ENCODE measurements at places on chromosomes 16 and 17.

DNA sequence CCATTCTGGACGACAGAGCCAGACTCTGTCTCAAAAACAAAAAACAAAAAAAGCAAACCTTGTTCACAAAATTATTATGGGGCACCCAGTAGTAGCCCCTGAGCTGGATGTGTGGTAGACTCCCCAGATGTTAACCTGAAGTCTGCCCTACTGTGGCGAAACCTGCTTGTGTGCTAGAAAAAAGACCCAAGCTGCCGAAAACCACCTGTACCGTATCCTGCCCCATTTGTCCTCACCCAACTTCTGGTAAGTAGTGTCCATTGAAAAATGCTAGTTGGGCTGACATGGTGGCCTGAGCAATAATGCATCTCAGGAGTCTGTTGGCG lies 9.1 kb downstream of the RMI2 start:
- DNase-seq = no peak
- peaks cover 4% of the 10 kb centered on the region for H3K4me1 ChIP-seq
- H3K36me3 ChIP-seq = no peaks in the 10 kb centered on the region
- H3K27ac ChIP-seq = no peak overlapping the region
- no peak overlapping the region for H3K4me3 ChIP-seq
- no peaks in the 10 kb centered on the region for H3K27me3 ChIP-seq

GRCh38 chr17:15255713-15256454 lies 9.2 kb downstream of the PMP22 start:
- H3K27ac ChIP-seq = no peak overlapping the region
- no peak overlapping the region for H3K4me3 ChIP-seq

GRCh38 chr17:61233991-61234750 lies 165.5 kb upstream of the TBX2 start:
- peaks cover 51% of the 10 kb centered on the region for H3K4me1 ChIP-seq
- H3K4me3 ChIP-seq = no peak overlapping the region
- no peaks in the 10 kb centered on the region for H3K36me3 ChIP-seq
- peak; percentile 11 for DNase-seq

- peak; percentile 51 for DNase-seq
- H3K4me1 ChIP-seq = peaks cover 3% of the 10 kb centered on the region
- H3K27ac ChIP-seq = no peak overlapping the region
- H3K4me3 ChIP-seq = no peak overlapping the region
Measured at GRCh38 chr16:65989861-65990604, 376.5 kb upstream of the CDH5 start.

GRCh38 chr16:2429771-2430663 lies 770 bp downstream of the CCNF start:
- no peak overlapping the region for H3K27ac ChIP-seq
- peaks cover 5% of the 10 kb centered on the region for H3K4me1 ChIP-seq
- peak overlapping the region; percentile 56 for H3K4me3 ChIP-seq
- peak; percentile 28 for DNase-seq
- peaks cover 8% of the 10 kb centered on the region for H3K36me3 ChIP-seq

- peaks cover 4% of the 10 kb centered on the region for H3K4me1 ChIP-seq
- no peak overlapping the region for H3K27ac ChIP-seq
- H3K36me3 ChIP-seq = no peaks in the 10 kb centered on the region
- DNase-seq = peak; percentile 23
- H3K27me3 ChIP-seq = peaks cover 52% of the 10 kb centered on the region
Measured at GRCh38 chr16:22813223-22813947, 577 bp upstream of the HS3ST2 start.

DNA sequence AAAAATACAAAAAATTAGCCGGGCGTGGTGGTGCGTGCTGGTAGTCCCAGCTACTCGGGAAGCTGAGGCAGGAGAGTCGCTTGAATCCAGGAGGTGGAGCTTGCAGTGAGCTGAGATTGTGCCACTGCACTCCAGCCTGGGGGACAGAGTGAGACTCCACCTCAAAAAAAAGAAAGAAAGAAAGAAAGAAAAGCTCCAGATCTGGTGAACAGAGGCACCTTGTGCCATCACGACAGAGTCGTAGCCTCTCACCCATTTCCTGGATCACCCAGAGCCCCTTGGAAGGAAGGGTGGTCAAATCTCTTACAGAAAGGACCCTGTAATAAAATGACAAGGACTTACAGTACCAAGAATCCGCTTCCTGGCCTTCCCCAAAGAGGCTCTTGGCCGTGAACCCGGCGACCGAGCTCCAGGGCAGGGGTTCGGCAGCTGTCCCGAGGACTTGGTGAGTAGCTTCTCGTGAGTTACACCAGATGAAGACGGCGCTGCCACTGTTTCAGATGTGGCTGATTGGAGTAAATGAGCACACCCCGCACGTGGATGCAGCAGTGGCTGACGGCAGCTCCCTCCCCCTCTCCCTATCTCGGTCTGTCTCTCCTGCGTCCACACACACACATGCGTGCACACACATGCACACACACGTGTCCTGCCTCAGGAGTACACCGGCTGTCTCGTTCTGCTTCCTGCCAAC lies 13.5 kb downstream of the LGALS3BP start:
- no peaks in the 10 kb centered on the region for H3K27me3 ChIP-seq
- no peak for DNase-seq
- H3K4me3 ChIP-seq = no peak overlapping the region
- no peaks in the 10 kb centered on the region for H3K4me1 ChIP-seq
- no peak overlapping the region for H3K27ac ChIP-seq

DNA sequence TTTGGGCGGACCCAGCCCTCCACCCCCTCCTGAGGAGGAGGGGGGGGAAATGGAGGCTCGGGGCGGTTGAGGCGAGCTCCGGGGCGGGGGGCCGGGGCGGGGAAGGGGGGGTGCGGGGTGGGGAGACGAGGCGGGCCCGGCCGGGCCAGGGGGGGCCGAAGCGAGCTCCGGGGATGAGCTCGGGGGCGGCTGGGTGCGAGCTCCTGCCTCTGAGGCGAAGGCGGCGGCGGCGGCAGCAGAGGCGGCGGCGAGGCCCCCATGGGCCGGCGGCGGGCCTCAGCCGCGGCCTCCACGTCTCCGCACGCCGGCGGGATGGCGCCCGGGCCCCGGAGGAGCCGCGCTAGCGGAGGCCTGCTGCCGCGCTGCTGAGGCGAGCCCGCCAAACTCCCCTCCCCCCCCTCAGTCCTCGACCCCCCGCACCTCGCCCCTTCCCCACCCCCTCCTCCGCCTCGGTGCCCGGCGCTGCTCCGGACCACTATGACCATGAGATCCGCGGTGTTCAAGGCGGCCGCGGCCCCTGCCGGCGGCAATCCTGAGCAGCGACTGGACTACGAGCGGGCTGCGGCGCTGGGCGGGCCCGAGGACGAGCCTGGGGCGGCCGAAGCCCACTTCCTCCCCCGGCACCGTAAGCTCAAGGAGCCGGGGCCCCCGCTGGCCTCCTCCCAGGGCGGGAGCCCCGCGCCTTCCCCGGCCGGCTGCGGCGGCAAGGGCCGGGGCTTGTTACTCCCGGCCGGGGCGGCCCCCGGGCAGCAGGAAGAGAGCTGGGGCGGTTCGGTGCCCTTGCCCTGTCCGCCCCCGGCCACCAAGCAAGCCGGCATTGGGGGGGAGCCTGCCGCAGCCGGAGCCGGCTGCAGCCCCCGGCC lies 596 bp downstream of the MSL1 start:
- peak overlapping the region; percentile 94 for H3K27ac ChIP-seq
- peak; percentile 78 for DNase-seq
- peak overlapping the region; percentile 99 for H3K4me3 ChIP-seq
- no peaks in the 10 kb centered on the region for H3K27me3 ChIP-seq
- H3K36me3 ChIP-seq = peaks cover 11% of the 10 kb centered on the region
- H3K4me1 ChIP-seq = peaks cover 9% of the 10 kb centered on the region

GRCh38 chr16:15849209-15849981 lies 7.4 kb downstream of the MYH11 start:
- no peak overlapping the region for H3K4me3 ChIP-seq
- no peaks in the 10 kb centered on the region for H3K36me3 ChIP-seq
- DNase-seq = no peak
- no peak overlapping the region for H3K27ac ChIP-seq
- H3K27me3 ChIP-seq = peaks cover 95% of the 10 kb centered on the region
- H3K4me1 ChIP-seq = no peaks in the 10 kb centered on the region

- no peaks in the 10 kb centered on the region for H3K27me3 ChIP-seq
- no peak for DNase-seq
- no peaks in the 10 kb centered on the region for H3K4me1 ChIP-seq
- H3K27ac ChIP-seq = no peak overlapping the region
Measured at GRCh38 chr17:62163847-62164246, 98.8 kb upstream of the MED13 start.

- DNase-seq = no peak
- no peak overlapping the region for H3K27ac ChIP-seq
- no peak overlapping the region for H3K4me3 ChIP-seq
- H3K27me3 ChIP-seq = no peaks in the 10 kb centered on the region
- no peaks in the 10 kb centered on the region for H3K4me1 ChIP-seq
Measured at GRCh38 chr16:79272141-79272577, 328.4 kb downstream of the MAF start.

- H3K4me1 ChIP-seq = peaks cover 16% of the 10 kb centered on the region
- no peaks in the 10 kb centered on the region for H3K36me3 ChIP-seq
- no peak overlapping the region for H3K4me3 ChIP-seq
- H3K27ac ChIP-seq = no peak overlapping the region
- DNase-seq = no peak
- no peaks in the 10 kb centered on the region for H3K27me3 ChIP-seq
Measured at GRCh38 chr17:64094412-64094811, 35.5 kb downstream of the ERN1 start.

GRCh38 chr16:11188801-11189740 lies 66.9 kb downstream of the SOCS1 start:
- DNase-seq = no peak
- no peaks in the 10 kb centered on the region for H3K27me3 ChIP-seq
- H3K4me3 ChIP-seq = no peak overlapping the region
- H3K27ac ChIP-seq = no peak overlapping the region

DNA sequence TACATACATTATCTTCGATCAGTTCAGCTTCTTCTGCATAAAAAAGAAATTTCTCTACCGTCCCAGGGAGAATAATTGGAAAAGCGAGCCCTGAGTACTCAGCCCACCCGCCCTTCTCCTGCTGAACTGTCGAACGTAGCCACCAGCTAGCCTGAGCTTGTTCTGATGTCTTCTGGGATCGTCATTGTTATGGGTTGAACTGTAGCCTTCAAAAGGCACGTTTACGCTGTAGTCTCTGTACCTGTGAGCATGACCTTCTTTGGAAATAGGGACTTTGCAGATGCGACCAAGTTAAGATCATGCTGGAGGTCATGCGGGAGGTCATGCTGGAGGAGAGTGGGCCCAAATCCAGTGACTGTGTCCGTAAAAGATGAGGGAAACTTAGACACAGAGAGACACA lies 86.2 kb downstream of the CMIP start:
- H3K27ac ChIP-seq = peak overlapping the region; percentile 38
- no peaks in the 10 kb centered on the region for H3K36me3 ChIP-seq
- H3K4me3 ChIP-seq = no peak overlapping the region

- H3K4me1 ChIP-seq = no peaks in the 10 kb centered on the region
- H3K27me3 ChIP-seq = no peaks in the 10 kb centered on the region
- H3K4me3 ChIP-seq = no peak overlapping the region
- no peak overlapping the region for H3K27ac ChIP-seq
- H3K36me3 ChIP-seq = peaks cover 12% of the 10 kb centered on the region
Measured at GRCh38 chr17:37174205-37174604, 201.6 kb upstream of the C17orf78 start.

DNA sequence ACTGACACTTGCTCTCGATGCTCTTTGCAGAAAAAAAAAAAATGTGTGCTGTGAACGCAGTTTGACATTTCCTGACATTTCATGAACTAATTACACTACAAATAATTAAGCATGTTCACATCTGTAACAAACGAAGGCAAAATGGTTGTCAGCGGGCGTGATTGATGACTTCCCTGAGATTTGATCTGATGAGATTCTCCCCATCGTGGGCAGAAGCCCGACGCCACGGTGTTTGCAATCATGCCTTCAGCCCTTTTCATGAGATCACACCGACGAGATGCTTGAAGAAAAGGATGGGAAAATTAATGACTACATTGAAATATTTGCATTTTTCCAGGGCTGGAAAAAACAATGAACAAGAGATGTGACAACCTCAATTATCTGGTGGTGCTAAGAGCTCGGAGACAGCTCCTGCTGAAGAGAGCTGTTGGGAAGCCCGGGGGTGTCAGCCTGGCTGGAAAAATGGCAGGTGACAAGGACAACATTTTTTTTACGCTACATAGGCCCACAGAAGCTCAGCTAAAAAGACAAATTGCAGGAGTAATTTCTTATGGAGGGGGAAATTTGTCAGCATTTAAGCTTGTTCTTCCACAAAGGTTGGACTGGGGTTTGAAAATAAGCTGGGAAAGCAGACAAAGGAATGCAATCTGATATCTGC lies 259.4 kb upstream of the IRX3 start:
- no peak overlapping the region for H3K4me3 ChIP-seq
- no peaks in the 10 kb centered on the region for H3K27me3 ChIP-seq
- DNase-seq = no peak
- H3K36me3 ChIP-seq = no peaks in the 10 kb centered on the region
- peaks cover 25% of the 10 kb centered on the region for H3K4me1 ChIP-seq

GRCh38 chr17:78722246-78722761 lies 59.8 kb downstream of the CYTH1 start:
- peak overlapping the region; percentile 31 for H3K27ac ChIP-seq
- H3K4me3 ChIP-seq = peak overlapping the region; percentile 33
- H3K4me1 ChIP-seq = peaks cover 31% of the 10 kb centered on the region
- no peak for DNase-seq
- H3K27me3 ChIP-seq = no peaks in the 10 kb centered on the region
- H3K36me3 ChIP-seq = no peaks in the 10 kb centered on the region

GRCh38 chr17:20097330-20097729 lies 88.2 kb downstream of the SPECC1 start:
- H3K27me3 ChIP-seq = no peaks in the 10 kb centered on the region
- H3K4me3 ChIP-seq = no peak overlapping the region
- H3K27ac ChIP-seq = no peak overlapping the region
- no peaks in the 10 kb centered on the region for H3K4me1 ChIP-seq

GRCh38 chr16:2081201-2082084 lies 33.7 kb downstream of the TSC2 start:
- H3K27me3 ChIP-seq = no peaks in the 10 kb centered on the region
- H3K4me1 ChIP-seq = no peaks in the 10 kb centered on the region
- no peak overlapping the region for H3K4me3 ChIP-seq

DNA sequence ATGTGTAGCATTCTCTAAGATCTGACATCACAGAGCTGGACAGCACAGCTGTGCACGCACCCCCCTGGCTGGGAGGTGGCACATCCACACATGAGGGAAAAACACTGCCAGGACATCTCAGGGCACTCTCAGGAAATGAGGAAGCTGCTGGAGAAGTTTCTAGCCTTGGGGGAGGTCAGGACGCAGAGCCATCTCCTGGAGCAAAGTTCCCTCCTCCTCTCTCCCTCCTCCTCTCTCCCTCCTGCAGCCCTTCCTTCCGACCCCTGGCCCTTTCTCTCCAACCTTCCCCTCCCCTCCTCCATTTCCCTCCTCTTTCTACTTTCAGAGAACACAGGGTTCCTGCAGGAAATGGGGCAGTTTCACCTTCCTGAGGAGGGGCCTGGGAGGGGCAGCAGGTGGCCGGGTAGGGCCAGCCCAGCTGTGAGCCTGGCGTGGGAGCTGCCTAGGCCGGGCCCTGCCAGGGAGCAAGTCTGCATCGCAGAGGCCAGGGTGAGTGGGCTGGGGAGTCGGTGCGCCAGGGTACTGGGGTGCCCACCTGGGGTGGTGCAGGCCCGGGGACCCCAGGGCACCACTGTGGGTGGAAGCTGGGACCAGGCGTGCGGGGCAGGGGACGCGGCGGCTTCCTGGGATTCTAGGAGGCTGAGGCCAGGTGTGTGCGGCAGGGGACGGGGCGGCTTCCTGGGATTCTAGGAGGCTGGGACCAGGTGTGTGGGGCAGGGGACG lies at the start of gene DPEP1:
DPEP1 (plus strand) TSS at position 412 of the 723 bp plus-strand sequence. CDS start 16,769 bp downstream, outside the sequence.
- H3K27me3 ChIP-seq = no peaks in the 10 kb centered on the region
- H3K4me1 ChIP-seq = no peaks in the 10 kb centered on the region
- no peak within 1 kb of the TSS for H3K4me3 ChIP-seq
- no peak within 1 kb of the TSS for H3K27ac ChIP-seq
- no peaks in the 10 kb centered on the region for H3K36me3 ChIP-seq
